T-helper 1 cell (primary cell): ENCODE measurements at places on chromosomes 4 and X.

DNA sequence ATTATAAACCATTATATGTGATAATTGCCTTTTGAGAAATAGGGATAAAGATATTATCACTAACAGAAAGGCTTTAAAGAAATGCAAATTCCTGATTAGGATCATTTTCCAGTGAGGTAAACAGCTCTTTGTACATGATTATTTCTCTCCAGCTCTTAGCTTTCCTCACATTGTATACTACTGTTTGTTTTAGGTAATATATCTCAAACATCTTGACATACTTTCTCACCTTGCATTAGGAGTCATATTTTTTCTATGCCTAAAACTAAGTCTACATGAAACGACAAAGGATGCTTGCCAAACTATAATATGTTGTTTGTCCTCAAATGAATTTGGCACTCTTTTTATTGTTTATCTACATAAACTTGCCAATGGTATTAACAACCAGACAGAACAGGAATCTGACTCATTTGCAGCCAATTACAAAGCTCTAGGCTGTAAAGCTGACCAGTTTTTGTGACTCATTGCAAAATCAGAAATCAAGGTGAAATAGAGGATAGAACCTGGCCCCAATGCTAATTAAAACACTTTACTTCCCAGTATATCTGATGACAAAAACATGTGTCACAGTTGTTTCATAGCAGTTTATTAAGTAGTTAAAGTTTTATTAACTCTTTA is 107.0 kb downstream of the IQCM start:
- DNase-seq: no peak

DNA sequence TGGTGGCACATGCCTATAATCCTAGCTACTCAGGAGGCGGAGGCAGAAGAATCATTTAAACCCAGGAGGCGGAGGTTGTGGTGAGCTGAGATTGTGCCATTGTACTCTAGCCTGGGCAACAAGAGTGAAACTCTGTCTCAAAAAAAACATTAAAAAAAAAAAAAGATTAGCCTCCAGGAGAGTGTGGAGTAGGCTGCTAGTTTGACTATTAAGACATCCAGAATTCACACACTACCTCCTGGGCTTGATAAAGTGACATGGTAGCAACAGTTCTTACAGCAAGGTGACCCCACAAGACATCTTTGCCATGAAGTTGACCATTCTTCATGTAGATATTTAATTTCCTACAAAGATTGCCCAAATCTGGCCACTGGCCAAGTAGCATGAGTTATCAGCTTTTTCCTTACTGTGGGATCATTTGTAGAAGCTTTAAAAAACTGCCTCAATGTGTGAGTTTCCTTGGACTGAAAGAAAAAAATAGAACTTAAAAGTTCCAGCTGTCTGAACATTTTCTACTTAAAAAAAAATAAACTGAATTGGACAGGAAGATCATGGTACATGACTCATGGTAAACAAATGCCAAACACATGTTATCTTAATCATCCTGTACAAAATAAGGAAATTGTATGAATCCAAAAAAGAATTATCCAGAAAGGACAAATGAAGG is 35.3 kb upstream of the SPRY1 start:
- DNase-seq: no peak

DNA sequence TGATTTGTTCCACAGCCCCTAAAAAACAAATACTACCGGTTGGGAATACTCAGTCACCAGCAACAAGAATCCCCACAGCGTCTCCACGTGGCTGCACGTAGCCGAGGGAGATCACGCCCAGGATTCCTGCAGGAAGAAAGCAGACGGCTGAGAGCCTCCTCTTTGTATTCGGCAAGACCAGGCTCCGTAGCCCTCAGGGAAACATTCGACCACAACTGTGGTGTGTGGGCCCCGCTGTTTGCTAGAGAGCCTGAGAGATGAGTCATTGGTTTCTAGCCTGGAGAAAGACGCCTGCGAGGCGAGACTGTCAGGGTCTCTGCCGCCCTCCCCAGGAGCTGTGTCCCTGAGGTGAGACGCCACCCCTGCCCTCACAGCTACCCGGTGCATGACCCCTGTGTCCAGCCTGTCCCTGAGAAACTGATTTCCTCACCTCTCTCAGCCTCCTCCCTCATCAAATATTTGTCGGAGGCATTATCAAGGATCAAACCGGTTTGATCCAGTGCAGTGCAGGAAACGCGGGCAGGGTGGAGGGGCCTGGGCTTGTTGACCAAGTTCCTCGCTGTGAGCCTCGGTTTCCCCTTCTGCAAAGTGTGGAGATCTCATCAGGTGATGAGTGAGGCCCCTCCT is 4.7 kb upstream of the S100P start:
- DNase-seq: peak; percentile 59

GRCh38 chr4:1823545-1823932 is 30.4 kb downstream of the FGFR3 start:
- no peak for DNase-seq

- no peak for DNase-seq
Measured at GRCh38 chrX:127457161-127457560, 595.0 kb downstream of the ACTRT1 start.
